H9 (cell line): ENCODE measurements at places on chromosomes 5 and 9. TPM values are rescaled to one million over a fixed set of nuclear protein-coding genes. Genes with fewer than 3 reads are reported as not detected.
A peak's percentile ranks its signal among the peaks of the same experiment; 100 is the strongest.

HBEGF gene
- 2.4 and 2.5 TPM in 2 replicates for total RNA-seq

- no peaks in the 10 kb centered on the region for H3K36me3 ChIP-seq
- peak; percentile 67 for DNase-seq
- no peaks in the 10 kb centered on the region; the same call in 1 of the 2 replicates for H3K4me1 ChIP-seq
- H3K27ac ChIP-seq = no peak within 1 kb of the TSS
- H3K4me3 ChIP-seq = peak within 1 kb of the TSS; percentile 76
Observed at GRCh38 chr5:64505769-64506566, at the start of gene RGS7BP. RGS7BP (plus strand) TSS chr5:64506015; CDS start chr5:64506625, 610 bp downstream.

DNA sequence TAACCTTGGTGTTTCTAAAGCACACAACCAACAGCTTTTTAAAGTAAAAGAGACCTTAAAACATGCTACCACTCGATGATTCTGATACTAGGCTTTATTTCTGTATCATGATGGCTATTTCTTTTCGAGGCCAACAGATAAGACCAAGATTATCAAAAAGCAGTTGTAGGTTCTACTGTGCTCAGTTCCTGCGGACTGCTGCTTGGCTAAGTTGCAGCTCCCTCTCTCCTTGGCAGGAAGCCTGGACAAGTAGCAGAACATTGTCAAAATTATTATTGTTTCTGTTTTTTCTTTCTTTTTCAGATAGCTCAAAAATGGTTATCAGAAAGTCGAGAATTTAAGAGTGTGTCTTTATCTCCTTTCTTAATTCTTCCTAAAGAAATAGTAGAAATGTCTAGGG, 607.6 kb downstream of the PTPRD start:
- H3K27me3 ChIP-seq = no peaks in the 10 kb centered on the region
- DNase-seq = no peak
- peaks cover 3% of the 10 kb centered on the region; the same call in 1 of the 2 replicates for H3K4me1 ChIP-seq
- H3K4me3 ChIP-seq = no peak overlapping the region
- no peak overlapping the region for H3K27ac ChIP-seq
- H3K36me3 ChIP-seq = no peaks in the 10 kb centered on the region

GRCh38 chr5:14063138-14063537, 80.0 kb upstream of the TRIO start:
- no peaks in the 10 kb centered on the region; the same call in 1 of the 2 replicates for H3K4me1 ChIP-seq
- DNase-seq = no peak
- no peak overlapping the region for H3K4me3 ChIP-seq
- no peak overlapping the region for H3K27ac ChIP-seq
- no peaks in the 10 kb centered on the region for H3K27me3 ChIP-seq

GRCh38 chr9:105431424-105432246, 16.2 kb upstream of the FSD1L start:
- no peak overlapping the region for H3K4me3 ChIP-seq
- H3K36me3 ChIP-seq = peaks cover 3% of the 10 kb centered on the region; the same call in 1 of the 3 replicates
- H3K4me1 ChIP-seq = no peaks in the 10 kb centered on the region
- H3K27me3 ChIP-seq = no peaks in the 10 kb centered on the region

DNA sequence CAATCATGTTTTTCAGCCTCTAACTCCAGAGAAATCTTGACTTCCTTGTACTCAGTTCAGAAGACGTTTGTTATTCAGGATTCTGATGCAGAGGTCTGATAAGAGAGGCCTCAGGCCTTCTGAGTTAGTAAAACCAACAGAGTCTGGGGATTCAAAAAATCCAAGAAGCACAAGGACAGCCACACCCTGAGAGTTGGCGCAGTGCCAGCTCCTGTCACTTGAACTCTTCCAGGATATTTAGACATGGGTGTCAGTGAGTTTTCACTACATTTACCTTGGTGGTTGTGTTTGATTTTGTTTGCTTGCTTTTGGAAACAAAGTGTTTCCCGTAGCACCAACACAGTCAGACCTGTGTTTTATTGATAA, 41.6 kb upstream of the PDE8B start:
- DNase-seq = no peak
- no peaks in the 10 kb centered on the region for H3K27me3 ChIP-seq
- no peak overlapping the region for H3K27ac ChIP-seq
